ENCODE measurements at places on chromosomes 3 and 15.

GRCh38 chr3:16864610-16865313 lies 20.0 kb upstream of the PLCL2 start:
- DNase-seq: no peak

DNA sequence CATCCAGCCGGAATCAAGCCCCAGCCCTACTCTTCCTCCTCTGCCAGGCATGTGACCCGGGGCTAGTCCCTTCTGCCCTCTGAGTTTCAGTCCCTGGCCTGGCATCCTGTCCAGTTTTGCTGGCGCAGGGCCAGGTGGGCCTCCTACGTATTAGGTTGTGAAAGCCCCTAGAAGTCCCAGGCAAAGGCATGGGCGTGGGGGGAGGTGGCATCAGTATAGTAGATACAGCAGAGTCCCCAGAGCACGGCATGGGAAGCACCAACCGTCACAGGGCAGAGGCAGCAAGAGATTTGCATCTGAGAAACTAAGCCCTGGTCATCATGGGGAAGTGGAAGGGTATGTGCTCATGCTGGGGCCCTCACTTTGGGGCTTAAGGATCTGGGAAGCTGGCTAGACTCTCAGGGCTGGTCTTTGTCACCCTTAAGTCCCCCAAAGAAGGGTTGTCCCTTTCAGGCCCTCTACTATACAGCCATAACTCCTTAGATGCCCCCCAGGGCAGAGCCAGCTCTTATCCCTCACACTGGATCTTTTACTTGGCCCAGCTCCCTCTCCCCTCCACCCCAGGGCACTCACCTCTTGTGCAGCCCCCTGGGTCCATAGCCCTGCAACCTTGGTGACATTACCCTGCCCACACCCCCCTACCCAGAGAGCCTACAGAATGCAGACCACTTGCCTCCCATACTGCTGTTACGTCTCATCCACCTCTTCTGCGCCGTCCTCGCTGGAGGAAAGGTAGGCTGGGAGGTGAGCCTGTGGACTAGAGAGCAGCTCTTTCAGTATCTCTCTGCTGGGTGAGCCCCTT lies 11.3 kb downstream of the NBEAL2 start:
- DNase-seq: no peak

GRCh38 chr15:80736560-80736959 lies 41.5 kb downstream of the ABHD17C start:
- DNase-seq: no peak

GRCh38 chr15:84035399-84035766 lies 200.2 kb upstream of the GOLGA6L4 start:
- DNase-seq: no peak

DNA sequence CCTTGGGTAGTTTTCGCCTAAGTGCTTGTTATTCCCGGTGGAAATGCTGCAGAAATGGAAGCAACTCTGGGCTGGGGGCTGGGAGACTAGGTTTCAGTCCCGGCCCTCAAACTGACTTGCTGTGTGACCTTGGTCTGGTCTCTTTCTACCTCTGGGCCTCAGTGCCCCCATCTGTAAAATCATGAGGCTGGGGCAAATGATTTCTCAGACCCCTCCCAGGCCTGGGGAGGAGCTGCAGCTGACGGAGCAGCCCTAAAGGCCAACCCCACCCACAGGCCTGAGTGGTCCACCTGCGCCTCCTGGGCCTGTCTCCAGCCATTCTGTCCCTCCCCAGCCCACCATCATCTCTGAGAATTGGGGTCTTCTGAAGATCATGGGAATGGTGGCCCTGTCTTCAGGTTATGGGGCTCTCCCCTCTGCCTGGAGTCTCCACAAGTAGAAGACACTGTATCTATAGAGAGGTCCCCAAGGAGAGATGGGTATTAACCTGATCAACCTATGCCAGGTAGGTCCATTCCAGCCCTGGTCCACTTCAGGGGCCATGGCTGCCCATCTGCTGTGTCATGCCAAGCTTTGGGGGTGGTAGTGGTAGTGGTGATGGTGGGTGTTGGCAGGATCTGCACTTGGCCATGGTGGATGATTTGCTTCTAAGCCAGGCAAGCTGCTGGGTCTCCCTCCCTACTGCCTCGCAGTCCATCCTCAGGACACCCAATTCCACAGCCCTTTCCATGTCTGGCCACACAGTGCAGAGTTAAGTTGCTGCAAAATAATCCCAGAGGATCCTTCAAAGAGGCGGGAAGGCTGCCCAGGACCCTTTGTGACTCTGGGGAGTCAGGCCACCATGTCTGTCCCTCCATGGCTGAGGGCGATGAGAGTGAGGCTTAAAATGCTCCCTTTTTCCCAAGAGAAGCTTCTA lies 46.0 kb downstream of the ITGA11 start:
- no peak for DNase-seq

GRCh38 chr3:38163841-38164642 lies 1.3 kb upstream of the OXSR1 start:
- DNase-seq: no peak

GRCh38 chr15:95843241-95843910 lies 487.1 kb upstream of the NR2F2 start:
- DNase-seq: no peak

DNA sequence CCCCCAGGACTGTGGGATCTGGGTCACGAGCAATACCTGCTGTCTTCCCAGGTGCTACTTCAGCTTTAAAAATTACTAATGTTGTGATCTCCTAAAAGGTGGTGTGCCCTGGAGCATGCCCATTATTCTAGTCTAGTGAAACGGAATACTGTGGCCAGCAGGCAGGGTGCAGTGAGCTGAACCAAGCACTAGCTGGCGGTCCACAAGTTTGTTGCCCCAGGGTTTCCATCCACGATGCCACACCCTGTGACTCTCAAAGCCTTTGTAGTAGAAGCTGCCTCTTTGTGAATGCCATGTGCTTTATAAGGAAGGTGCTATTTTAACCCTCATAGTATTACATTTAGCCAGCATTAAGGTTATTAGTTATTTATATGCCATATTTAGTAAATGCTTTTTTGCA lies 49.1 kb downstream of the PXYLP1 start:
- no peak for DNase-seq

GRCh38 chr3:69004138-69004537 lies 9.3 kb downstream of the EOGT start:
- DNase-seq: no peak

DNA sequence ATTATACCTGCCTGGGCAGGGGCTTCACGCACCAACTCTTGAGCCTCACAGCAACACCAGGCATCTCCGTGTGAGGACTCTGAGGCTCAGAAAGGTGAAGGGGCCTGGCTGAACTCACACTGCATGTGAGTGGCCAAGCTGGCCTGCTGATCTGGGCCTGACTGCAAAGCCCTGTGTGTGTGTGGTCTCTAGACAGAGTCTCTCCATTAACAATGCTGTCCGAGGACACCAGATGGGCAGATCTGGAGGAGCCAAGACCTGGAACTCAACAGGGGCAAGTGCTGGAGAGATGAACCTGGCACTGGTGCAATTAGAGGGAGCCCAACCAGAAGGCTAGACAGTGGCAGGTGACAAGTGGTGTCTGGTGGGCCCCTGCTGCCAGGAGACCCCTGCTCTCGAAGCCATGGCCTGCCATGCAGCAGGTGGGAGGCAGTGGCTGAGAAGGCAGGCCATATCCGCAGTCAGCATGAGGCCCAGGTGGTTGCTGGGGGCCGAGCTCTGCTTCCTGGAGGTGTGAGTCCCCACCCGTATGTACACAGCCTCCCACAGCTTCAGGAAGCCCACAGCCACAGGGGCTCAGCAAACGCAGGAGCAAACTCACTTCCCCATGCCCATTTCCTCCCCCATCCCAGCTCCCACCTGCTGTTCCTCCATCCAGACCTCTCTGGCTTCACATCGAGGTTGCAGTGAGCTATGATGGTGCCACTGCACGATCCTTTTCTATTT lies 39.0 kb downstream of the CYP11A1 start:
- DNase-seq: no peak

DNA sequence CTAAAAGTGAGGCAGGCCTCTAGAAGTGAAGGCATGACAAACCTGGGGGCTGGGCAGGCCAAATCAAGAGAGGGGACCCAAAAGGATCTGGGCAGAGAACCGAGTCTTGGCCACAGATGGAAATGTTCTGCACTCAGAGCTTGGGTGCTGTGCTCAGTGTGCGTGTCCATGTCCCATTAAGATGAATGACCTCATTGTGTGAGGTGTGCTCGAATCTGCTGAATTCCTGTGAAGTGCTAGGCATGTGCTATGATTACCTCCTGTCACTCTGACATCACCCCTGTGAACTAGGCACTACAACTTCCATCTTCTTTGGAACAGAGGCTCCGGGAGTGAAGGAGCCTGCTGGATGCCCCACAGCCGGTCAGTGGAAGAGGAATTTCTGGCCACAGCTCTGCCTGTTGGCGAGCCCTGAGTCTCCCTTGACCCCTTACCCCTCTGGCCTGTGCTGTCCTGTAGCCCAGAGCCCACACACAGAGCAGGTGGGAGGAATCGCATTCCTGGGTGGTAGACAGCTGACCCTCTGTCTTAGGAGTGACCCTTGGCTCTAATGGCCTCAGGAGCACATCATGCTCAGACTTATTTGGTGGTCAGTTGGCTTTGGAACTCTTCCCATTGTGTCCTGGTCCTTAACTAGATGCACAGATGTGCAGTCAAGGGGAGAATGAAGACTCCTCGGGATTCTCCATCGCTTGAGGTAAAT lies 67.6 kb upstream of the CTDSPL start:
- no peak for DNase-seq
